Chondrocyte (in vitro differentiated cells): ENCODE measurements at places on chromosomes 16 and 17. TPM values are rescaled to one million over a fixed set of nuclear protein-coding genes. Genes with fewer than 3 reads are reported as not detected.
A peak's percentile ranks its signal among the peaks of the same experiment; 100 is the strongest.

The C17orf50 gene
- total RNA-seq = not detected in 3 replicates

The ZNF48 gene
- 10.6 to 11.8 TPM (median 10.8 TPM) in 3 replicates for total RNA-seq

The ZNF771 gene
- total RNA-seq = 10.2 to 16.3 TPM (median 10.8 TPM) in 3 replicates

DNA sequence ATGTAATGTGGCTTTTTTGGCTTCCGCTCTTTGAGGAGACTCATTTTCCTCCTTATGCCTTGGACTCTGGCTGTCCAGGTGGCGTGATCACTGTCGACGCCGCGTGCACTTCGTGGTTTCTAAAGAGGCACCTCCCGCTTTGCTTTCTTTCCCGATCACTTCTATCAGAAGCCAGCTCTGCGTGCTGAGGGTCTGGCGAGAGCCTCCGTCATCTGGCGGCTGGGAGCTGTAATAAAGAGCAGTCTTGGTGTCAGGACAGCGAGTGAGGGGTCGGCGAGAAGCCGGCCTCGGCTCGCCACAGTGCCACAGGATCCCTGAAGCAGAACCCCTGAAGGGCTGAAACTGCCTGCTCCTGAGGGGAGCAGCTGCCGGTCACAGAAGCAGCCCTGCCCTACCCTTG is 7.4 kb downstream of the ZNF750 start:
- DNase-seq = peak; percentile 54

- DNase-seq = no peak
These were observed 599 bp downstream of the MRC2 start for GRCh38 chr17:62627904-62628633.

DNA sequence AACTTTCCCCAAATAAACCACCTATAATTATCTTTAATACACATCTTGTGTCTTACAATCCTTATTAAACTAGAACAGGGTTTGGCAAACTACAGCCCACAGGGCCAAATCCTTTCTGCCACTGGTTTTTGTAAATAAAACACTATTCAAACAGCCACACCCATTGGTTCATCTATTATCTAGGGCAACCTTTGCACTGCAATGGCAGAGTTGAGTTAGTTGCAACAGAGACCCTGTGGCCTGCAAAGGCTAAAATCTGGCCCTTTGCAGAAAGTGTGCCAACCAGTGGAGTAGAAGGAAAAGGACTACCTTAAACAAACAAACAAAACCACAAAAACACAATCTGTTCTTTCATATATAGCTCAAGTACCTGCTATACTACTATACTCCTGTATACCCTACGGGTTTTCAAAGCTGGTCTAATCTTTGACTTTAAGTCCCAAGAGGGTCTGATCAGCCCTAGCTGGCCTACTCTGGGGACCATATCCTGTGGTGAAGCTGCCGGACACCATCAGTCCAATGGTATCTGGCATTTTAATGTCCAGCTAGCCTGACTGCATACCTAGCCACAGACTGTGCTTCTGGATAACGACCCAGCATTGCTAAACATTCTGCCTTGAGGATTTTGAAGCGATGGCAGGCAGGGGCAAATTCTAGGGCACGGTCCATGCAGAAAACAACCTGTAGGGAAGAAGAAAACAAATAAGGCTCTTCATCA is 23.3 kb downstream of the CNP start:
- DNase-seq = no peak

GRCh38 chr17:74678541-74678940 is 34.2 kb downstream of the CD300LF start:
- DNase-seq = no peak

DNA sequence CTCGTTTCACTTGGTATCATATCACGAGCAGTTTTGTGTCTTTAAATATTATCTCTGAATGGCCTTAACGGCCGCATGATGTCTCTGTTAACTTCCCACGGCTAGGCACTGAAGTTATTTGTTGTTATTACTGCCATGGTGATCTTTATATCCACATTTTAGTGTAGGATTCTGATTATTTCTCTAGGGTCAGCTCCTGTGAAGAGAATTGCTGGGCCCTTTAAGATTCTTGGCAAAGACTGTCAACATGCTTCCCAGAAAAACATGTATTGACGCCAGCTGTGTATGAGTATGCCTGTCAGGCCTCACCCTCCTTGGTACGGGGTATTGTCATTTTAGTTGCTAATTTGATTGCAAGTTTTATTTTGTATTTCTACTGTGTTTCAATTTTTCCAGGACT is 263.5 kb downstream of the SNX29 start:
- no peak for DNase-seq

GRCh38 chr16:1707193-1707790 is 1.3 kb downstream of the MAPK8IP3 start:
- DNase-seq = no peak

- no peak for DNase-seq
These were observed 4.3 kb downstream of the ZNF768 start for GRCh38 chr16:30521873-30522641.

DNA sequence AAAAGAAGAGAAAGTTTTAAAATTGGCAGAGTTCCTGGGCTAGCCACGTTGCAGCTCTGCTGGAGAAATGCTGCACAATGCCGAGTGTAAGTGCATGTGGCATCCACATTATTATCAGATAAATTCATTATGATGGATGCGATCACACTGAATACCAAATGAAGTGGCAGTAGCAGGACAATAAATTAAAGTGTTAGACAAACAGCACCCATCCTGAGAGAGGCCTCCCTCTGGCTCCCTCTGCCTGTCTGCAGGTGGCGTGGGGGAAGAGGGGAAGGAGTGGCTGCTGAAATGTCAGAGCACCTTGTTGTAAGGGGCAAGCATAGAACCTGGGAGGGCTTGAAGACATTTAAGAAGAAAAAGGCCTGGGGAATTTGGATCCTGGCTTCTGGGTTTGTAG is 324.1 kb downstream of the HAPSTR1 start:
- DNase-seq = no peak
